ENCODE measurements at places on chromosomes 12 and 14.

GRCh38 chr12:89517720-89518119, 6.9 kb downstream of the GALNT4 start:
- DNase-seq, result no peak

GRCh38 chr14:26597589-26598080, at the start of gene NOVA1:
Gene NOVA1, minus strand, starts transcription at chr14:26598033. Its CDS starts 597 bp downstream, at chr14:26597436.
- no peak for DNase-seq

DNA sequence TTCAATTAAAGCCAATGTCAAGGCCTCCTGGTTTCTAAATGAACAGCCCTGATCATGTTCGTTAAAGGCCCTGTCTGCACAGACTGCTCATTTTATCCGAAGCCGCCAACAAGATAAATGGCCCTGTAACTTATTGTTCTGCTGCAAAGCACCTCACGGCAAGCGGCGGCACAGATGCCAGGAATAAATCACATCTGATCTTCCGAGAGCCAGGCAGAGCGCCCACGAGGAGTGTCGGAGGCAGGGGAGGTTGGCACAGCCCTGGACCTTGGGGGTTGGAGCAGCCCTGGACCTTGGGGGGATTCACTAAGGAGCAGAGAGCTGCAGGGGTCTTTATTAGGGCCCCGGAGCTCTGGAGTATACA, 110.5 kb downstream of the SCARB1 start:
- no peak for DNase-seq

DNA sequence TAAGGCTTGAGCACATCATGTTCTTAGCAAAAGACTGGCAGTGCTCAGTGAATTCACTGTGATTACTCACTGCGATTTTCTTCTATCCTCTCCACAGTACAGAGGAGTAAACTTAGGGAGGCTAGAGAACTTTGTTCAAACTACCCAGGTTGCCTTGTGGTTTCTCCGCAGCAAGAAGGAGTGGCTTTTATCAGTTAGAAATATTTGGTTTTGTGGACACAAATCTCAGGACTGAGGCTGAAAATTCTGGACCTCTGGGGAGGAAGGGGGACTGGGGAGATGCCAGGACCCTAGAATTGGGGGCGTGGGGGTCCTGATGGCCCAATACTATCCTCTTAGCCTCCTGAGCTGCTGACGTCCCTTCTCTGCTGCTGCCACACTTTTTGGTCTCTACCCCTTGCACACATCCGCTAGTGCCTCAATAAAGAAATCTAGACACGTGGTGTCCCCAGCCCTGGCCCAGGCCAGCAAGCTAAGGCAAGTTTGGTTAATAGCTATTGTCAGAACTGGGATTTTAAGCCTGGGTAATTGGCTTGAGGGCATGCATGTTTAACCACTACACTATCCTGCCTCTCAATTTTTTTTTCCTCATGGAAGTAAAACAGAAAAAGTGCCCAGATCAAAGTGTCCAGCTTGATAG, 842 bp downstream of the OAS2 start:
- peak; percentile 73 for DNase-seq

- no peak for DNase-seq
Observed at GRCh38 chr12:68001486-68002466, 12.5 kb downstream of the IFNG-AS1 start.

GRCh38 chr12:79765157-79765556, 74.4 kb upstream of the PAWR start:
- DNase-seq, result no peak

- DNase-seq, result no peak
Observed at GRCh38 chr14:100733152-100733850, 6.6 kb downstream of the DLK1 start.

- DNase-seq, result no peak
Observed at GRCh38 chr12:104596134-104596799, 139.5 kb downstream of the CHST11 start.

- DNase-seq, result no peak
Observed at GRCh38 chr12:111600205-111600642, 1.1 kb upstream of the ATXN2 start.

GRCh38 chr14:88849716-88850115, 25.3 kb downstream of the TTC8 start:
- DNase-seq, result no peak

DNA sequence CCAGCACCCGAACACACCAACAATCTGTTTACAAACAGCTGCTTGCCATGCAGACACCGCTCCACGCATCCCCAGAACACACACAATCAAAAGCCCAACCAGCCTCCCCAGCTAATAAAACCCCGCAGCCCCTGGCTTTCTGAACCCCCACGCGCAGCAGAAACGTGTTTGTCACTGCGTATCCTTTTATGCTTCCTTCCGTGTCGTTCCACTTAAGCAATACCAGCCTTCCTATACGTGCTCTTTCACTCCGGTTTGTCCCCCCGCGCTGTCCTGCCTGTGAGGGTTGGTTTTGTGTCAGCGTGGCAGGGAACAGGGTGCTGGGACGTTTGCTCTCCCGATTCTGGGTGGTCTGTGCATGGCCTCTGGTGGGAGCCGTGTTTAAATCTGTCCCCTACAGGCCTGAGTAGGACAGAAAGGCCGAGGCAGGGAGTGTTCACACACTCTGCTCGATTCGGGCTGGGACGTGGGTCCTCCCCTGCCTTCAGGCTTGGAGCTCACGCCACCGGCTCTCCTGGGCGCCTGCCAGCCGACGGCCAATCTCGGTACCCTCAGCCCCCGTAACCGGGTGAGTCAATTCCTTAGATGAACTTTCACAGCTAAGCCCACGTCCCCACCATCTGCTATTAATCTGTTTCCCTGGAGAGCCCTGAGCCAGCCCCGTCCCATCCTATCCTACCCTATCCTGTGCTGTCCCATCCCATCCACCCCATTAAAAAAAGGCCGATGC, 60.0 kb downstream of the NOC4L start:
- DNase-seq, result no peak

Data from activated CD8-positive, alpha-beta T cell treated with anti-CD3 and anti-CD28 coated beads for 36 hours (primary cell).